ENCODE measurements at places on chromosomes 2 and 18. TPM values are rescaled to one million over a fixed set of nuclear protein-coding genes. Genes with fewer than 3 reads are reported as not detected.

The POTEI gene
- not detected for total RNA-seq

The SCN9A gene
- 0.85 TPM for total RNA-seq

The KIF5C gene
- 0.07 TPM for total RNA-seq

The ANKRD30B gene
- total RNA-seq, result not detected

The HNRNPA3 gene
- 159 TPM for total RNA-seq

The SCYGR6 gene
- not detected for total RNA-seq

The NDC80 gene
- total RNA-seq, result 34.1 TPM

The TUBA3D gene
- total RNA-seq, result not detected

The ASTL gene
- total RNA-seq, result not detected

The CIB4 gene
- total RNA-seq, result not detected

The PSMA8 gene
- not detected for total RNA-seq

The ERICH2 gene
- total RNA-seq, result 2.5 TPM

The TCF23 gene
- total RNA-seq, result 0.03 TPM

The BOK gene
- total RNA-seq, result 36.9 TPM

The ZBTB7C gene
- total RNA-seq, result under 0.01 TPM

The MOCOS gene
- 1.6 TPM for total RNA-seq

The CPO gene
- not detected for total RNA-seq

The ALPI gene
- not detected for total RNA-seq

The GALNT5 gene
- 10.2 TPM for total RNA-seq

The XDH gene
- total RNA-seq, result 19.3 TPM

The SMYD1 gene
- total RNA-seq, result not detected

The NUP35 gene
- total RNA-seq, result 30.9 TPM

Measured in foreskin keratinocyte (primary cell).